ENCODE measurements at places on chromosomes 3 and 15.

- no peak for DNase-seq
Measured at GRCh38 chr3:169060037-169060436, 603.5 kb downstream of the MECOM start.

DNA sequence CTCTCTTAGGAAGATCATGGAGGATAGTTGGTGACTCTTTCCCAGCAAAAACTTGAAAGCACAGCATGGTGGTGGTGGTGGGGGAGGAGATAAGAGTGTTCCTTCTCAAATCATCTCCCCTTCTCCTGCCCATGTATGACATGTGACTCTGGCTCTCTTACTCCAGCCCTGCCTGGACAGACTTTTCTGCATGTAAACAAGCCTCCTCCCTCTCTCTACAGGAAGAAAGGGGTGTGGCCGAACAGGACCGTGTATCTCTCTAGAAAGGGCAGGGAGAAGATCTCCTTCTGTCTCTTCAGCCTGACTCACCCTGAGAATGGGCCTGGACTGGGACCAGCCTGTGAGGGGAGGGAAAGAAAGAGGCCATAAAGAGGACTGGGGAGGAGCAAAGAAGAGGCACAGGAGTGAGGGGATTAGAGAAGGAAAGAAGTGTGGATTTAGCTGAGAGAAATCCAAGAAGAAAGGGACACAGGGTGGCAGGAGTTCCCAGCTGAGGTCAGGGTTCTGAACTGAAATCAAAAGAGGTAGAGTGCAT is 1.5 kb downstream of the CELF6 start:
- DNase-seq, result no peak

DNA sequence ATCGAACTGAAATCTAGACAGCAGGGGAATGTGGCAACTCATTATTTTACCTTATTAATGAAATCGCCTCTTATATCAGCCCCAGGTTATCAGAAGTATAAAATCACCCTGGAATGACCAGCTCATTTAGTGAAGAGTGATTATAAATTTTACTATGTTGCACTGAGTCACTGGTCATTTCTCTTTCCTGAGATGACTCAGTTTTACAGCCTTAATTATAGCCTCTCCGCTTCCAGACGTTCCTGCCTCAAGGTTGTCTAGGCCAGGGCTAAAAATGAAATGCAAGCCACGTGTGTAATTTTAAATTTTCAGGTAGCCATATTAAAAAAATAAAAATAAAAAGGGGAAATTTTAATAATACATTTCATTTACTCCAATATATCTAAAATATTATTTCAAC is 33.3 kb downstream of the DET1 start:
- DNase-seq, result no peak

- no peak for DNase-seq
Measured at GRCh38 chr3:10940106-10940505, 52.4 kb upstream of the SLC6A1 start.

- DNase-seq, result no peak
Measured at GRCh38 chr3:25985621-25986020, 195.7 kb downstream of the OXSM start.

- DNase-seq, result no peak
Measured at GRCh38 chr15:44620081-44620480, 43.4 kb downstream of the SPG11 start.

DNA sequence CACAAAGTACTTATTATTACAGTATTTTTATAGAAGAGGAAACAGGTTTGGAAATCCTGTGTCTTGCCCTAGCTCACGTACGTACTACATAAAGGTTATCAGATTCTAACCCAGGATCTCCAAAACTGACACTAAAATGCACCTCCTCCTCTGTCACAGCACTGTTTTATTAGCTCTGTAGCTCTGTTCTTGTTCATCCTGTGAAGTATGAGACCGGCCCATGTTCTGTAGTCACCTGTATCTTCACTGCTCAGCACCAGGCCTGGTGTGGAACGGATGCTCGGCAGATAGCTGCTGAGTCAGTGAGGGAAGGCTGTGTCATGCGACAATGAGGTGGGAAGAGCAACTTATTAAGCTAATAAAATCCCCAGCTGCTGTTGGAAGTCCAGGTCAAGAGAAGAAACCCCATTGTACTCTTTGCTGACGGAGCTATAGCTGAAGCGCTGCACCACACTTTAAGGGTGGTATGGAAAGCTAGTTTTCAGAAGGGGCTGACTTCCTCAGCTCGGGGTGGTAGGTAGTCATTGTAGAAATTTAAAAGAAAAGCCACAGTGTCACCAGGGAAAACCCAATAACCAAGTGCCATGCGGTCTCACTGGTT is 22.8 kb downstream of the BCL2A1 start:
- DNase-seq, result no peak

DNA sequence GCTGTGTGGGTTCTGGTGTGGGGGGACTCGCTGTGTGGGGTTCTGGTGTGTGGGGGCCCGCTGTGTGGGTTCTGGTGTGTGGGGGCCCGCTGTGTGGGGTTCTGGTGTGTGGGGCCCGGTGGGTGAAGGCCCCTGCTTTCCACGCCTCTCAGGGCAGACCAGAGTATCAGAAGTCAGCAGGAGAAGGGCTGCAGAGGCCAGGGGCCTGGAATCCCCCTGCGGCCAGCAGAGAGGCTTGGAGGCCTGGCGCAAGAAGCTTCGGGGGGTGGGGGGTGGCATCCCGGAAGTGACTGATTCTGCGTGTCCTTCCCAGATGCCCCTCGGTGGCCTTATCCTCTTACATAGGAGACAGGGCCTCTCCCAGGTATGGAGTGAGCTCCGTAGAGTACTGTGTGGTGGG is 37.4 kb downstream of the TNK2 start:
- no peak for DNase-seq

DNA sequence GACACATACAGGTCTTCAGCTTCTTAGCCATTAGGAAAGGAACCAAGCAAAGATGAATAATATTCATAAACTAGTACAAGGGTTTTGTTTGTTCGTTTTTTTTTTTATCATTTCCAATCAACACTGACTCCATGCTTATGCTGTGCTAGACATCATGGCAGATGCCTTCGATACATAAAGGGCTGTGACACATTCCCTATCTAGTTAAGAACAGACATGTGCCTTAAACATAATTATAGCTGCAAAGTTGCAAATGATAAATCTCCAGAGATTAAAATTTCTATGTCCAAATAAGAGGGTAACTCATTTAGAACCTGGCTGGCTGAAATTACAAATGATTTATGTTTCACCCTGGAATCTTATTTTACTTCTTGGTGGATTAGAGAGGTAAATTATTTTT is 386.4 kb downstream of the LSAMP start:
- no peak for DNase-seq

- DNase-seq, result no peak
Measured at GRCh38 chr15:29040370-29040751, 154.6 kb downstream of the APBA2 start.

DNA sequence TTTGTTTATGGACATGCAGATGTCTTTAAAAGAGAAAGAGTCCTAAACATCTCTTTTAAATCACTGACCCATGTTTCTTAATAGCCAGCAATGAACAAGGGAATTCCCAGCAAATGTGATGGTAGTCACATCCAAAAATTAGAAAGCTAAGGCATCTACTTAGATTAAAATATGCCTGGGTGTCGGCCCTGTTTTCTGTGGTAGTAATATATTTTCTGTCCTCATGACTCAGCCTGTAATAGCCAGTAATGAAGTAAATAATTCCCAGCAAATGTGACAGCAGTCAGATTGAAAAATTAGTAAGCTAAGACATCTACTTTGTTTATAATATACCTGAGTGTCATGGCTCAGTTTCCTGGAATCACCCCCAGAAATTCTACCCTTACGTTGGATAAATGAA is 60.6 kb upstream of the MYRIP start:
- DNase-seq, result no peak

DNA sequence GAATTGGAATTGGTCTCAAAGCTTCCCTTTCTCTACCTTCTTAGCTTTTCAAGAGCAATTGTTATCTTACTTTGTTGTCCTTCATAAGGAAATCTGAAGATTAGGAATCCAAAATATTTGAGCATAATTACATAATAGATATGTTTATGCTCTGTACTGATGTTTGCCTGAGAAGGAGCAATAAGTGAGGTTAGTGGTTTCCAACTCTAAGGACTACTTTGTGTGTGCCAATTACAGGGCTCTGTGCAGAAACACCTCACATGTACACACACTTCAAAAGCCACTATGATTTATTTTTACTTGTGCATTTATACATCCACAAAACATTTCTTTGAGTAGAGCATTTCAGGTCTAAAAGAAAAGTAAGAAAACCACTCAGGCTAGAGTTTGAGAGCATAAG is 49.9 kb downstream of the MME start:
- no peak for DNase-seq

- DNase-seq, result no peak
Measured at GRCh38 chr3:107919239-107919638, 171.6 kb downstream of the CD47 start.

DNA sequence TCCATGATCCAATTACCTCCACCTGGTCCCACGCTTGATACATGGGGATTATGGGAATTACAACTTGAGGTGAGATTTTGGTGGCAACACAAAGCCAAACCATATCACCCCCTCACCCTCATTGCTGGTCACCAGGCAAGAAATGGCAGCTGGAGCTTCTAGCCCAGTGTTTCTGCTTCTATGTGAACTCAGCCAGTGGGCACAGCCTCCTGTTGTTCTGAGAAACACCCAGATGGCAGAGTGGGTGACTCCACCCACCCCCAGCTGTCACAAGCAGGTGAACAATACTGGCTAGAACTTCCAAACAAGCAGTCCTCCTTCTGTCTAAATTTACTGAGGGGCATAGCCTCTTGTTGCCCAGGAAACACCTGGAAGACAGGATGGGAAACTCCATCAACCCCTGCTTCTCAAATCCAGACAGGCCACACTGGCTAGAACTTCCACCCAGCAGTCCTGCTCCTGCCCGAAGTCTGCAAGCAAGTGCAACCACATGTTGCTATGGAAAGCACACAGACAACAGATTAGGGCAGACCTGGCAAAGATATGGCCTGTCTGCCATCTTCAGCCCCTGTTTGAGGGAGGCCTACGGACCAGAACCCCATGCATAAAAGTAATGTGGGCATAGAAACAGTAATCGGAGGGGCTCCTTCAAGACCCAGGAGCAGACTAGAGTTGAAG is 114.1 kb downstream of the DTWD1 start:
- DNase-seq, result no peak

GRCh38 chr3:134460965-134461364 is 24.8 kb downstream of the ANAPC13 start:
- DNase-seq, result no peak

DNA sequence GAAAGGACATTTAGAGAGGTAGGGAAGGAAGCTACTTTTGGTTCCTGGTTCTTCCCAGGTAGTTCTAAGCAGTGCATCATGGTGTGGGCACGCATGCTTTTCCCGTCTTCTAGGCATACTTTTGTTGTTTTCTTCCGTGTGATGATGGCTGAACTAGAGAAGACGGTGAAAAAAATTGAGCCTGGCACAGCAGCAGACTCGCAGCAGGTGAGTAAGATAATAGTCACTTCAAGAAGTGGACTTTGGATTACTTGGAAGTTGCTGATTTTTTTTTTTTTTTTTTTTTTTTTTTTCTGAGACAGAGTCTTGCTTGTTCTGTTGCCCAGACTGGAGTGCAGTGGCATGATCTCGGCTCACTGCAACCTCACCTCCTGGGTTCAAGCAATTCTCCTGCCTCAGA is 17.9 kb downstream of the FANCD2OS start:
- no peak for DNase-seq

GRCh38 chr3:29186131-29186599 is 94.7 kb upstream of the RBMS3 start:
- DNase-seq, result no peak

GRCh38 chr3:33401781-33402180 is 38.4 kb downstream of the UBP1 start:
- no peak for DNase-seq

- no peak for DNase-seq
Measured at GRCh38 chr3:59816312-59816711, 766.5 kb upstream of the CFAP20DC start.

GRCh38 chr15:75437721-75438120 is 13.8 kb downstream of the SIN3A start:
- no peak for DNase-seq

- DNase-seq, result no peak
Measured at GRCh38 chr3:62667714-62668113, 207.5 kb downstream of the CADPS start.

DNA sequence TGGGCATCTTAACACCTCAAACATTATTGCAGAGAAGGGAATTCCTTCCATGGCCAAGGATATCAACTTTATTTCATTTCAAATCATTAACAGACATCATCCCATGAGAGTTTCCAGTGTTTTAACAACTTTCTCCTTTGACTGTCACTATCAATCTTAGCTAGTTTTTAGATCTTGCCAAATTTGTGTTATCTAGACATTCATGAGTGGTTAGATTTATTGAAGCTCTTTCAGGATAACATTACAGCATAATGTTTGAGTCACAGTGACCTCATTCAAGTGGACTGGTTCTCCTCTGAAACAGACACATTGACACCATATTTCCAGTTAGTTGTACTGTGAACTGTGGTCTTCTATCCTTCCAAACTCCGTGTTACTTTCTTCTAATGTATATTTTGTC is 8.6 kb upstream of the TNFAIP8L3 start:
- DNase-seq, result no peak

DNA sequence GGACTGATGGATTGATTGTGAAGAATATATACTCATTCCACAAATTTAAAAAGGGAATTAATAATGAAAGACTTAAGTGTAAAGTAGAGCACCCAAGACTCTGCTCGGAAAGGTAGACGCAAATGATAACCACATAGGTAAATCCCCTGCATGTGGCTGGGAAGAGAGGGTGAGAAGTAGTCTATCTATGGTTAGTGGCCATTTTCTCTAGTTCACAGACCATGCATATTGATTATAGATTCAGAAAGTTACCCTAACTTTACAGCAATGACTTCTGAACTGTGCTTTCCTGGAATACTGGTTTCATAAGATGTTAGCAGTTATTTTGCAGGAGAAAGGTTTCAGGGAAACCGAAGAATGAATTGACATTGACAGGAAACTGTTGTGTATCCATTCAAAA is 51.7 kb downstream of the CASR start:
- no peak for DNase-seq

DNA sequence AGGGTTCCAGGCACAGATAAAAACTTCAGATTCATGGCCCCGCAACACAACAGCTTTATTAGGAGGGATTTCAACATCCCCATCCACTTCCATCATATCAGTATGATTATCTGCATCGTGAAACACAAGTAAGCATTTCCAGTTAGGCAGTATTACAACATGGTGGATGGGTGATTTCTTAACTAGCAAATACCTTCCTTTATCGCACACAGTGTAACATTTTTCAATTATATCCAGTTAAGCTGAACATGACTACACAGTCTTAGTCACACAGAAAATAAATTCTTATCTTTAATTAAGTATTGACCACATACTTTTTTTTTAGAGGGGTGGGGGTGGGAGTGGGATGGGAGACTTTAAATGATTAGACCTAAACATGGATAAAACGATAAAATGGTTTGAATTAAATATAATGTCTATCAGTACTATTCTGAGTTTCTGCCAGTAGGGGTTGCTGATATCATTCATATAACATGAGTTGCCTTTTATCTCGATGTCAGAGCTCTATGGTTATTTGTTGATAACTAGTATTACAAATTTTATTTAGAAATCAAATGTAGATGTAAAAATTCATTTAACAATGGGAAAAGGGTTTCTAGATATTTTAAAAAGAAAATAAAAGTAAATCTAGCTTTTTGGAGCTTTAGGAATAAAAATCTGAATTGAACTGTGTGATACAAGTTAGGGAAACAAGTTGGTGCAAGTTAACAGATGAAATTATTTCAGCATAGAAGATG is 146.6 kb downstream of the TBL1XR1 start:
- DNase-seq, result no peak
